ENCODE measurements at places on chromosomes 4 and X.

DNA sequence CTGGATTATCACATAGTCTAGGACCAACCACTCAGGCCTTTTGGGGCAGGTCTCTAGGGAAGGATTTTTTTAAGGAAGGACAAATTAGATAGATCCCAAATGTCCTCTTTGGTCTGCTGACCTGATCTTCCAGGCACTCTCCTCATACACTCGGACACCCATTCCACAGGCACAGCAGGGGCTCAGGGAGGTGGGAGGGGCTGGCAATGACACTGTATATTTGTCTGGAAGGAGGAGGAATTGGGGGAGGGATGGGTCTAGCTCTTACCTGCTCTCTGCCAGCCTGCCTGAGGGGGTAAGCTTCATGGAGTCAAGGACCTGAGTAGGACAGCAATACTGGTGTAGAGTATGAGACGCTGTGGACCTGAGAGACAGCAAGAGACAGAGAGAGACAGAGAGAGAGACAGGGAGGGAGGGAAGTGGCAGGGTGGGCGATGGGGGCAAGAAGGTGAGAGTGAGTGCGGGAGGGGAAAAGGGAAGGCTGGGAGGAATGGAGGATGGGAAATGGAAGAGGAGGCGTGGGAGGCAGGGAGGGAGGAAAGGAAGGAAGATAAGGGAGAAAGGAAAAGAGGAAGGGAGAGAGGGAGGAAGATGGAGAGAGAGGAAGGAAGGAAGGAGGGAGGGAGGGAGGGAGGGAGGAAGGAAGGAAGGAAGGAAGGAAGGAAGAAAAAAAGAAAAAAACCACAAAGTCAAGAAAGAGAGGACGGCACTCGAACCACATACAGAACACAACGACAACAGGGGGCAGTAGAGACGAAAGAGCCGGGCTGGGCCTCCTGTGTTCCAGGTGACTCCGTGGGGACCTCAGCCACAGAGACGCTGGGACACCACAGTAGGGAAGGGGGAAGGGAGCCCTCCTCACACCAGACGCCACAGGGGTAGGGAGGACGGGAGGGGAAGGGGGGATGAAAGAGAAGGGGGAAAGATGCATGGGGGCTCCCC is 1.8 kb downstream of the IQSEC2 start:
- DNase-seq, result peak; percentile 24

DNA sequence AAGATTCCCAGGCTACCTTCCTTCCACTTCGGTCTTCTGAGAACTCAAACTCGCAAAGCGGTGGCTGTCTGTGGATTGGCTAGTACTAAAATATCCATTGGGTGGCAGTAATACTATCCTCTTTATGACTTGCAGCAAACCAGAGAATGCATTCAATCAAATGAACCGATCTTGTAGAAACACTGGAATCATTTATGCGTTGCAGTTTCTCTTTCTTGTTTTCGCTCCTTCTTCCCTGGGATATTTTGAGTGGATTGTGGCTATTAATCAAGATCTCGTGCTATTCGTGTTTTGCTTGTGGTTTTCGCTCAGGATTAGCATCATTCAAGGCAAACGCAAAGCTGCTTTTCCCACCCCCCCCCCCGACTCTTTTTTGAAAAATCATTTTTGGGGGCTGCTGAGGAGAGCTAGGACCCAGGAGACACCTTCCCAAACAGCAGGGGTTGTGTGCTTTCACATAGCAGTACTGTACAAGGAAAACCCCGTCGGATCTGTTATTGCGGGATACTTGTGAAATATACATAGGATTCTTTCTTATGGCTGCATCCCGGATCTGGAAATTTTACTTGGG is at the start of gene IL1RAPL1:
TSS of gene IL1RAPL1 (plus strand) at position 466 of the 571 bp plus-strand sequence.
- DNase-seq, result no peak

DNA sequence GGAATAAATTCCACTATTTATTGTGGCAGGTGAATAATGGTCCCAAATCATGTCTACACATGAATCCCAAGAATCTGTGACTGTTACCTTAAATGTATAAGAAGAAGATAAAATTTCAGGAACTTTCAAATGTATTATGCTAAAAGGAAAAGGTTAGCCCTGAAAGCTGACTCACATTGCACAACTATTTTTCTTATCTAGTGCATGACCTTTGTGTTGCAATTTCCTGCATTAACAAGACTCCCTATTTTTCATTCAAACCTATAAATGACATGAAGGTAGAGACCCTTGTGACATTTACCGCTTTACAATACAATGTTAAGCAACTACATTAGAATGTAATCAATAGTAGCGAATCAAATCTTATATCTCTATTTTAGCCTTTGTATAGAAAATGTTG is 36.7 kb downstream of the UBQLN2 start:
- no peak for DNase-seq

- DNase-seq, result no peak
Measured at GRCh38 chr4:7924570-7924969, 15.1 kb downstream of the AFAP1 start.

DNA sequence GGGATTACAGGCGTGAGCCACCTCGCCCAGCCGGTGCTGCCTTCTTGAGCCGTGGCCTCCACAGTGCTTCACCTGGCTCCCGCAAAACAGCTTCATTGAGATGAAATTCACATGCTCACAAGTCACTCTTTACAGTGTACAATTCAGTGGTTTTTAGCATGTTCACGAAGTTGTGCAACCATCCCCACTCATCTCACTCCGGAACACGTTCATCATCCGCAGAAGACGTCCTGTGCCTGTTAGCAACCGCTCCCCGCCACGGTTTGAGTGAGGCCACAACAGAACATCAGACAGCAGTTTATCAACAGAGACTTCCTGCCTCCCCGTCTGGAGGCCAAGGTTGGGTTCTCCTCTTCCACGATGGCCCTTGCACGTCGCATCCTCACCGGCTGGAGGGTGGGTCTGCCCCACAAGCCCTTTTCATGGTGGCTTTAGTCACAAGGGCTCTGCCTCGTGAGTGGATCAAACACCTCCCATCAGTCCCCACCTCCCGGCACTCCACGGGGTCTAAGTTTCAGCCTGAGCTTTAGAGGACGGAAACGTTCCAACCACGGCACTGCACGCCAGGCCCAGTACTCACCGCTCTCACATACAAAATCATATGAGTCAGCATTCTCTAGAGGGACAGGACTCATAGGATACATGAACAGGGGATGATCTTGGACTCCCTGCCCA is 29.6 kb upstream of the SPON2 start:
- peak; percentile 88 for DNase-seq

DNA sequence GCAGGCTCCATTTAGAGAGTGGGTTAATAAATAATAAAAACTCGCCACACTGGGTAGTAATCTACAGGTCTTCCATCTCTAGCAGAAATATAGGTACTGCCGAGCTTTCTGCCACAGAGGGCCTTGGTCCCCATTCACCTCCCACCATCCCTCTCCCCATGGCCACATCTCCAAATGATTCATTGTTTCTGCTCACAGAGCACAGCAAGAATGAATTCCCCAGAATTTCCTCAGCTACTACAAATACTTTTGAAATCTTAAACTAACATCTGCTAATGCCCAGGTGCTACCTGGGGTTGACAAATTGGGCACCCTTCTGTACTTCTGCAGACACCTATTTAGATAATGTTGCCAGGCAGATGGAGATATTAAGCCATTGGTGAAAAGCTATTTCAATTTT is 5.1 kb downstream of the PHEX start:
- DNase-seq, result no peak

- DNase-seq, result no peak
Measured at GRCh38 chr4:2788101-2788500, 4.8 kb upstream of the SH3BP2 start.

- DNase-seq, result no peak
Measured at GRCh38 chr4:154838155-154838554, 57.1 kb downstream of the RBM46 start.

DNA sequence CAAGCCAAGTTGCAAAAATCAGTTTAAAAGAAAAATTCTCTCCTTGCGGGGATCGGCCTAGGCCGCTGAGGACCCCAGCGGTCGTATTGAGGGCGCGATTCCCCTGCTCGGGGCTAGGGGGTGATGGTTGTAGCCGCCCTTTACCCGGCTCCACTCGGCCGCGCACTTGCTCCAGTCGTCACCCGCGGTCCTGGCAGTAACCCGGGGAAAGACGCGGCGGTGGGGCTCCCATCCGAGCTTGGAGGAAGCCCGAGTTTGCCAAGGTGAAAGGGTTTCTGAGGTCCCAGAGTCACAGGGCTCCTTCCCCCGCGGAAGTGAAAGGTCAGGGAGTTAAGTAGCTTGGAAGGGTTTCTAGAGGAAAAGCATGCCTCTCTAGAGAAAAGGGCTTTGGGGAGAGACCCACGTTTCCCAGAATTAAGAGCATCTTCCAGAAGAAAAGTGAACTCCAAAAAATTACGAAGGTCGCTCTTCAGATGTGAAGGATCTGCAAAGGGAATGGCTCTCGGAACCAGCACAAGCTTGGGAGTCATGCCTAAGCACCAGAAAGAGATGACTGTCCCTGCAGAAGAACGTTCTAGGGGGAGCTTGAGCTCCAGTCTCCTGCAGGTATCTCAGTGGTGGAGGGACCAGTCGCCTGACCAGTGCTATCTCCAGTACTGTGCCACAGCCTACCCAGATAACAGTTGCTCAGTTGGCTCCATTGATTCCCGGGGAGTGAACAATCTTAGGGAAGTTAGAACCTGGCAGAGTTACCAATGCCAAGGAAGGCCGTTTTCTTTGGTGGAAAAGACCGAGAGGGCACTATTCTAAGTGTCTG is 875 bp downstream of the LAP3 start:
- peak; percentile 35 for DNase-seq

- DNase-seq, result no peak
Measured at GRCh38 chrX:1464041-1464970, 11.6 kb upstream of the ASMTL start.

- no peak for DNase-seq
Measured at GRCh38 chr4:185334326-185334725, 61.4 kb downstream of the LRP2BP start.

- DNase-seq, result no peak
Measured at GRCh38 chr4:172688534-172688933, 480.1 kb upstream of the GALNT7 start.

DNA sequence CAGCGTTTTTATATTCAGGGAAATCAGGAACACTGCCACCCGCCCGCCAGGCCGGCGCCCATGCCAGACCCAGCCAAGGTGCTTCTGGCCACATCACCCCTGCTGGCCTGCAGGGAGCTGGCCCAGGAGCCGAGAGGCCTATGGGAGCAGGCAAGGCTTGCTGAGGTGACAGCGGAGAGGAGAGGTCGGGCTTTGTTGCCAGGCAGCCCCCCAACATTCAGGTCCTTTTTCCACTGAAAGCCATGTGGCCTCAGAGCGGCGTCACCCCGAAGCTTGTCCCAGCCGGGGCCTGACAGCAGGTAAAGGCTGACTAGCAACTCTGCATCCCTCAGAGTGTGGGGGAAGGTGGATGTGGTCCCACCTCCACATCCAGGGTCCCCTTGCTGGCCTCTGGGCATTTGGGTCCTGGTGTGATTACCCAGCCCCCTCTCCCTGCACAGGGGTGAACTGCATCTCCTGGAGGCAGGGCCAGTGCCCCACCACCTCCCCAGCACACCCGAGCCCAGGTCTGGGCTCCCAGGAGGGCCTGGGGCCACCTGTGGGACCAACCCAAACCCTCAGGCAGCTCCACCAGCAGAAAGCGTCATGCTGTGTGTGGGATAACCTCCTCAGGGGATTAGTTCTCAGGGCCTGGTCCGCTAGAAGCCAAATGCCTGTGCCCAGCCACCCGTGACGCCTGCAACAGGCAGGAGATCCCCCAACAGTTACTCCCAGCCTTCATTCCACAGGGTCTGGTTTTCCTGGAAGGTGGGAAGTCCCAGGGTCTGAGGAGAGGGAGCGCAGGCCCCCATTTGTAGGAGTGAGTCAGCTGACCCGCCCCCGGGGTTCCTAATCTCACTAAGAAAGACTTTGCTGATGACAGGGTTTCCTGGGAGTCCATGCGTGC is at the start of gene PDE6B:
TSS of gene PDE6B (plus strand) at position 869 of the 886 bp plus-strand sequence. CDS start 54 bp downstream, outside the sequence.
- DNase-seq, result no peak

- no peak for DNase-seq
Measured at GRCh38 chrX:153371256-153371655, 29.9 kb downstream of the PNMA6E start.

GRCh38 chr4:174444390-174444789 is 77.9 kb downstream of the HPGD start:
- no peak for DNase-seq

- DNase-seq, result peak; percentile 3
Measured at GRCh38 chr4:40576651-40577480, 52.8 kb downstream of the RBM47 start.

- no peak for DNase-seq
Measured at GRCh38 chr4:81412946-81413495, 58.7 kb downstream of the RASGEF1B start.

DNA sequence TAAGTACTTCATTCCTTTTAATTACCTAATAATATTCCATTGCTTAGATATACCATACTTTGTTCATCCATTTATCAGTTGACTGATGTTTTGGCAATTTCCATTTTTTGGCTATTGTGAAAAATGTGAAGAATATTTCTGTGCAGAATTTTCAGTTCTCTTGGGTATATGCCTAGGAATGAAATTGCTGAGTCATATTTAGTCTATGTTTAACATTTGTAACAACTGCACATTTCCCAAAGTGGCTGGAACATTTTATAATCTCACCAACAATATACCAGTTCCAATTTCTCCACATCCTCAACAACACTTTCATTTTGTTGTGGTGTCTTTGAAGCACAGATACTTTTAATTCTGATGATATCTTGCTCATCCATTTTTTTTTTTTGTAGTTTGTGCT is 215.5 kb downstream of the PDGFC start:
- DNase-seq, result no peak

GRCh38 chr4:107252571-107252970 is 216.5 kb upstream of the DKK2 start:
- no peak for DNase-seq

DNA sequence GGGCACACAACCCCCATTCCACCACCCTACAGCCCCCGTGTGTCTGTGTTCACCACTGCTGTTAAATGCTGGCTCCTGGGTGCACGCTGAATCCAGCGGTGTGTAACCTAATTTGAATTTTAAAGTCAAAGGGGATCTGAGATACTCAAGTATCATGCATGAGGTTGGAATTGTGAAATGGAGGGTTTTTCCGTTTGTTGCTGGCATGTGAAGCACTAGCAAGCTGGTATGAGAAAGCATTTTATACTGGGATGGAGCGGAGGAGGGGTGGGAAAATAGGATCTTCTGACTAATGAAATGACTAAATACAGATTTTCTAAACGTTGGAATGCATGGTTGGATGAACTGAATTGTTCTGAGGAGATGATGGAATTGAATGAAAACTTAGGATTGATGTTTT is 36.9 kb upstream of the FAT1 start:
- DNase-seq, result no peak

- DNase-seq, result no peak
Measured at GRCh38 chr4:89781321-89781720, 55.6 kb downstream of the SNCA start.

- DNase-seq, result no peak
Measured at GRCh38 chrX:41946235-41946634, 22.9 kb upstream of the CASK start.

- DNase-seq, result no peak
Measured at GRCh38 chr4:25117274-25117673, 43.0 kb downstream of the SEPSECS start.

DNA sequence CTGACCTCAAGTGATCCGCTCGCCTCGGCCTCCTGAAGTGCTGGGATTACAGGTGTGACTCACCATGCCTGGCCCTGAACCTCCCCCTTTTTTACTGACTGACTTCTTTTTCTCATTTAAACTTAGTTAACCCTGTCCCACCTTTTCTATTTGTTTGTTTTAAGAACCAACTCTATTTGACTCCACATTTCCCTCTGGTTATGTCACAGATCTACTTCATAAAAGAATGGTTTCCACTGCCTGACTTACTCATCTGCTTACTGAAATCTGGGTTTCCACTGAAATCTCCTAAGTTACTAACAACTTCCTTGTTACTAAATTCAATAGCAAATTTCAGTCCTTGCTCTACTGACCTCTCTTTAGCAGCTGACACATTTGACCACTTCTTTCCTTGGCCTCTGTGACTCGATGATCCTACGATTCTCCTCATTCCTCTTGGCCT is 28.0 kb upstream of the NSUN7 start:
- DNase-seq, result peak; percentile 14

Data from stimulated activated CD4-positive, alpha-beta T cell treated with anti-CD3 and anti-CD28 coated beads, Interleukin-1b, Interleukin-23, amount 100 ng/mL, for 48 hours (primary cell).